Fibroblast of the aortic adventitia (primary cell): ENCODE measurements at places on chromosomes 1 and 21.

DNA sequence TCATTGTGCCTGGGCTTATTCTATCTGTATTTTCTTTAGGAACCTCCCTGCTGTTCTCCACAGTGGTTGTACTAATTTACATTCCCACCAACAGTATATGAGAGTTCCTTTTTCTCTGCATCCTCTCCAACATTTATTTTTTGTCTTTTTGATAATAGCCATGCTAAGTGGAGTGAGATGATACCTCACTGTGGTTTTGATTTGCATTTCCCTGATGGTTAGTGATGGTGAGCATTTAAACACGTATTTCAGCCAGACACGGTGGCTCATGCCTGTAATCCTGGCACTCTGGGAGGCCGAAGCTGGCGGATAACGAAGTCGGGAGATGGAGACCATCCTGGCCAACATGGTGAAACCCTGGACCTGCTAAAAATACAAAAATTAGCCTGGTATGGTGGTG is 57.9 kb downstream of the SLAMF6 start:
- no peak for DNase-seq

- DNase-seq: no peak
Measured at GRCh38 chr1:41652384-41653265, 168.1 kb upstream of the EDN2 start.

GRCh38 chr1:248828845-248829244 is 3.1 kb upstream of the SH3BP5L start:
- DNase-seq: peak; percentile 94

DNA sequence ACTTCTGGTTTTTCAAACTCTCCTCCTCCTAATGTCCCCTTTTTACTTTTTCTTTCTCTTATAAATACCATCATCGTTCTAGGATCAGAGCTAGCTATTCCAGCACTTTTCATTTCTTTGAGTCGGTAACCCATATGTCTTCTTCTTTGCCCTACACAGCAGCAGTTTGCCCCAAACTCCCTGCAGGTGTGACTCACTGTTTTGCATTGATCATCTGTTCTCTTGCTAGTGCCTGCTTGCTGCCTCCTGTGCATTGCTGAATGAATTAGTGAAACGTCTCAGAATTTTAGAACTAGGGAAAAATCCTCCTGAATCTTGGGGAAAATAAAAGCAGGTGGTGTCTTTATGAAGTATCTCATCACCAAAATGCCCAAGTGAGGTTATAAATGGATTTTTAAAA is 21.7 kb downstream of the KCNK2 start:
- DNase-seq: no peak

GRCh38 chr1:53132176-53132575 is 10.3 kb downstream of the SLC1A7 start:
- no peak for DNase-seq

DNA sequence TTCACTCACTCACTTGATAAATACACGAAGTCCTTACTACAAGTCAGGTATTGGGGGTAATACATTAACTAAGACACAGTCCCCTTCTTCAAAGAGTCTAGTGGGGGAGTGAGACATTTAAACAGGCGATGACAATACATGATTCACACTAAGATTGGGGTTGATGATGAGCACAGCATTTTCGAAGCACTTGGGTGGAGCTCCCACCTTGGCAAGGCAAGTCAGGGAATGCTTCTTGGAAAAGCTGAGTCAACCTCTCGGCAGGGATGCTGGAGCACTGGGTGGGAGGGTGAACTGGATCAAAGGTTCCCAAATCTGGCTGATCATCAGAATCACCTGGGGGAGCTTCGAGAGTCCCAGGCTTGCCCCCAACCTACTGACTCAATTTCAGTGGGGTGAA is 57.9 kb upstream of the ENAH start:
- DNase-seq: peak; percentile 88

DNA sequence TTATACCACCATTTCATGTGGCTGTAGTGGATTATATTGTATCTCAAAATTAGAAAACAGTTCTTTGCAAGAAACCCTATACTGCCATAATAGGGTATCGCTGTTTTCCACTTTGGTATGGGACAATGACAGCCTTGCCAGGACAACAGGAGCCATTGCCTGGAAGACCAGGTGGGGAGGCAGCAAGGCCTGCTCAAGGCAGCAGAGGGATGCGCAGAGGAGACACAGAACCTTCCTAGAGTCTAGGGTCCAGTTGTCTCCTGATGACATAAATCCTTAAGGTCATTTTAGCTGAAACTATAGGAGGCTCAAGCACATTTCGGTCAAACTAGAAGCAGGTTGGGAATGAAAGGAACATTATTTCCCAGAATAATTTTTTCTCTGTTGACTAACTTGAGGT is 27.6 kb downstream of the IFNGR2 start:
- DNase-seq: no peak

GRCh38 chr1:39344394-39345154 is 140.1 kb downstream of the MACF1 start:
- no peak for DNase-seq

DNA sequence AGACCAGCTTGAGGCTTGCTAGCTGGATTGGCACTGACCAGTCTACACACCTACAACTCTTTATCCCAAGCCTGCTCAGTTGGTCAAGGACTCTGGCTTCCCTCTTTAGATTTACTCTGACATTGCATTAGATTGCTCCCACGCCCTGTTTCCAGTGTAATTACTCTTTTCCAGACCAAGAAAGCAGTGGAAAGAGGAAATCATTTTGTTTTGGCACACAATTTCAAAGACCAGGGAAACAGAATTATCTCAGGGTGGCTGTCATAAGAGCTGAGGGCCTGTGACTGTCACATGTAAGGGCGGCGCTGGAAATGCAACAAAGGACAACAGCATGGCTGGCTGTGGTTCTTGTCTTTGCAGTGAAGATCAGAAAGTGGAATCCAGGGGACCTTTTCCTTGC is 302.7 kb downstream of the HHAT start:
- DNase-seq: no peak

DNA sequence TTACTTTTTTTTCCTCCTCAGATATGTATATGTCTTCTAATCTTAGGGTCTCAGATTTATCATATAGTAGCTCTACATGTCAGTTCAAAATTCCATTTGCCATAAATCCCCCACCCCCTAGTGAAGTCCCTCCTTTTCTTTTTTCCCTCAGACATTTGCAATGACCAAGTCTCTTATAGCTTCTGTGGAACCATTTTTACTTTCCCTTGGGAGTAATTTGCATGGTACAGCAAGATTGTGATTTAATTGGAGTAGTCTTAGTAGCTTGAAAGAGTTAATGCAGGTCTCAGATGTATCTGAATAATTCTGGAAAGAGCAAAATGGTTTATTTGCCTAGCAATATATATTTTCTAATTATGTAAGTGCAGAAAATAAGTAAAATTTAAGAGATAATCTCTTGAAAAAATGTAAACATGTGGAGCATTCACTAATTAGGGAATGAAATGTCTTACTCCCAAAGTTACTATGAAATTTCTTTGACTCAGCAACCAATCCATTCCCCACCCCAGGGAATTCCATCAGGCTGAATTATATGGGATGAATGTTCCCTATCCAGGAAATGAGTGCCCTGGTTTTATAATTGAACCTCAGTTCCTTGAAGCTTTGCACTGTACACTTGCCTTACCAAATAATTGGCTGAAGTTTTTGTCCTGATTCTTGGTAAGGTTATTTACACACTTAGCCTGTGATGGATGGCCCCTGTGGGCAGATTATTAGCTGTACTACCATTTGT is 267.0 kb downstream of the DNM3 start:
- DNase-seq: peak; percentile 22

GRCh38 chr1:116766616-116767469 is 12.6 kb downstream of the CD2 start:
- no peak for DNase-seq

DNA sequence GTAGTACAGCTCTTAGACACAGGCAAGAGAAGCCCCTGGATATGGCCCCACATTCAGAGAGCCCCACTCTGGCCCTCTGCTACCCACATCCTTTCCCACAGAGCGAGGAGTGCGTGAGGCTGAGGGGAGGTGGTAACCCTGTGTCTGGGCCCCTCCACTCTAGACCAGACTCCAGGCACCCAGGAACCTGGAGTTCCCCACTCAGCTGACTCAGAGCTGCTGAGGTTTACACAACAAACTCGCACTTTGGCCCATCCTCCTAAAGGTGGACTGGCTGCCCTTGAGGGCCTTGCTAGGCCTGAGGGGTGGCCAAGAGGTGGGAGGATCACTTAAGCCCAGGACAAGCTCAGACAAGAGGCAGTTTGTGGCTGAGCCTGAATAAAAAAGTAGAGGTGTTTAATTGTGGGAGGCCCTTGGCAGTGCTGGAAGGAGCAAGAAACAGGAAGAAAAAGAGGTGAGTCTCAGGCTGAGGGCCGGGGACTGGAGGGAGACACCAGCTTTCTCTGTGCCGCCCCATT is 10.7 kb downstream of the MR1 start:
- no peak for DNase-seq

DNA sequence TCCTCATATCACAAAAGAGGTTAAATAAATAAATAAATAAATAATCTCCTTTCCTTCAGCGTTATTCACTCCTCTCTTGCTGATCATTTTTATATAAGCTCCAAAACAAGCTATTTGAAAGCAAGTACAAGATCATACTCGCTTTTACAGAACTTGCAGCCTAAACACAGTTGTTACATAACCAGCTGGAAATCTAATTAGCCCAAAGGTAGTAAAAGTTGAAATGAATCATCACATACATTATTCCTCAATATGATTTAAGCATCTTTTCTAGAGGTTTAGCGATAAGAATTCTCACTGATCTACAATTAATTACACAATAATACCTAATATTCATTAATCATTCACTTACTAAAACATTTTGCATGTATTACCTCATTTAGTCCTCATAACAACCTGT is 160.2 kb downstream of the COP1 start:
- DNase-seq: no peak

- no peak for DNase-seq
Measured at GRCh38 chr1:95731466-95731865, 497.5 kb downstream of the RWDD3 start.

DNA sequence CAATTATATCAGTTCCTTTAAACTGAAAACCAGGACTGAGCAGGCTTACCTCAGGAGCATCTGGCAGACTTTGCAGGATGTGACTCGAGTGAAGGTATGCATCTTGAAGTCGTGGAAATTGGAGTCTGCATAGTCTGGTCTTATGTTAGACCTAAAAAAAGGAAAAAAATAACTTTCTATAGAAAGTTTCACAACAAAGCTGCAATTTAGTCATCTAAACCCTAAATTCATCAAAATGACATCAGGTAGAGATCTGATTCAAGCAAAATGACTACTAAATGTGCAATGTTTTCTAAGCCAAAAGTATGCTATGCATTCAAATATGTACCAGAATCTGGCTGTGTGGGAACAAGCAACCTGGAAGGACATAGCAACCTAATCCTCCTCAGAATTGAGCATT is 260.1 kb downstream of the VAV3 start:
- peak; percentile 15 for DNase-seq

DNA sequence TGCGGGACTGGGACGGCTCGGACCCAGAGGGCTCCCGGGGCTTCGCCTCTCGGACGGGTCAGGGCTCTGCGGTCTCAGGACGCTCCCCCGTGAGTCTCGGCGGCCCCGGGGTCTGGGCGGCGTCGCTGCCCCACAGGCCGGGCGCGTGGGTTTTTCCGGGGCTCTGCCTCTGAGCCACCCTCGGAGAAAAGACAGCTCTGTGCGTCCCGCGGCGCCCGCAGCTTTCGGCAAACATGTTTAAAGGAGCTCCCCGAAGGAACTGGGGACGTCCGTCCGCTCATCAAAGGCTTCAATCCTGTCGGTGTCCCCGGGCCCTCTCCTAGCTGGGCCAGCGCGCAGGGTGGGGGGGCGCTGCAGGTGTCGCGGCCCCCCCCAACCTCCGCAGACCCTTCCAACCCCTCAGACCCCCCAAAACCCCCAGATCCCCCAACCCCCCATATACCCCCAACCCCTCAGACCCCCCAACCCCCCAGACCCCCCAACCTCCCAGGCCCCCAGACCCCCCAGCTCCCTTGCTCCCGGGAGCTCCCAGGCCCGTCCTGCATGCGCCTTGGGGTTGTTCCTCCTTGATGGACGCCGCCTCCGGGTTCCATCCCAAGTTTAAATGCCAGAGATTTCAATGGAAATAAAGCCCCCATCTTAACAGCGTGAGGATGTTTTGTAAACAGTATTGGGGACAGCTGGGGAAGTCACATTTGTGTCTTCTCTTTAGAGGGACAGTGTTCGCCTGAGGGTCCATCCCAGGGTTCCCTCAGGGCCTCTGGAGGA is 996 bp upstream of the C1orf159 start:
- no peak for DNase-seq

DNA sequence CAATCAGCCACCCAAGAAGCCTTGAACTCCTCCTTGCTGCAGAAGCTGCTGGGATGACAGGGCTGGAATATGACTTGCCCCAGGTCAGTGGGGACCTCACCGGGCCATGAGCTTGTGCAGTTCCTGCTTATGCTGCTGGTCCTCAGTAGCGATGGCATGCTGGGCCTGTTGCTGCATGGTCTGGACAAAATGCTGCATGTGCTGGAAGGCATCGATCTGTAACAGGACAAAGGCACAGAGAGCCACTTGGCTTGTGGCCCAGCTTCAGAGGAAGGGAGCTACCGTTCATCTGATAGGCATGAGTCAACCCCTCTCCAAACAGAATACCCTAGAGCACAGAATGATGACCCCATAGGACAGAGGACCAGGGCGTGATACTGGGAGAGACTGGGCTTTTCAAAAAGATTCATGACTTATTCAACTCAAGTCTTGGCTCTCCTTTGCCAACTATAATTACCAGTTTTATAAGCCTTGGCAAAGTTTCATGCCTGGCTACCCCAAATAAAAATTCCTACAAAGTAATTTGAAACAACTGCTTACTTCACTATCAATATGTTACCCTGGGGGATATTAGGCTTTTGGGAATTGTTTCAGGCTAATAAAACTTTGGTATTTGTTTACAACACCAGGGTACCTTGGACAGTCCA is 34.7 kb upstream of the EXOSC10 start:
- peak; percentile 13 for DNase-seq

- DNase-seq: no peak
Measured at GRCh38 chr1:182217967-182218366, 156.5 kb upstream of the ZNF648 start.

- DNase-seq: no peak
Measured at GRCh38 chr1:200909757-200910239, 15.1 kb downstream of the INAVA start.

- no peak for DNase-seq
Measured at GRCh38 chr1:168917796-168918195, 188.7 kb upstream of the ATP1B1 start.

DNA sequence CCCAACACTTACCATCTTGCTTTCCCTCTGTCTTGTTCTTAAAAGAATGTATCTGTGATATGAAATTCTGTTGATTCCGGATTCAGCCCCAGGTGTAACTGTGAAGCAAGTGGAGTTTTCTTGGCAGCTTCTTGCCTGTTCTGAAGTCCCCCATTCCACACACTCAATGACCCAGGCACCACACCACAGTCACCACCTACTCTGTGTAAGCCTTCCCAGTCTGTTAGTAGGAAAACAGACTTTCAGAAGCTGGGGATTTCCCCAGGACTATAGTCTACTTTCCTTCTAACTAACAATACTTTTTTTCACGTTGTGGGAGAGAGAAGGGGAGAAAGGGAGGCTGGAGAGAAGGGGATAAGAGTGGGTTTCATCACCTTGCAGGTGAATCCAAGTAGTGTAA is 299.1 kb upstream of the PROX1 start:
- DNase-seq: no peak

GRCh38 chr1:162300057-162300917 is 76.4 kb downstream of the SPATA46 start:
- DNase-seq: no peak

GRCh38 chr21:39628385-39628784 is 15.6 kb downstream of the B3GALT5 start:
- DNase-seq: no peak

- DNase-seq: no peak
Measured at GRCh38 chr1:52189898-52190480, 48.1 kb downstream of the ZFYVE9 start.
